PC-9 (cell line): ENCODE measurements at places on chromosomes 2 and 18. TPM values are rescaled to one million over a fixed set of nuclear protein-coding genes. Genes with fewer than 3 reads are reported as not detected.

SERPINB12 gene
- not detected in 2 replicates for total RNA-seq

PXDN gene
- 91.1 and 92.2 TPM in 2 replicates for total RNA-seq

KCNG2 gene
- total RNA-seq: not detected in 2 replicates

ALPP gene
- 47.5 and 57.8 TPM in 2 replicates for total RNA-seq

DES gene
- 0.60 TPM in 1 of 2 replicates, not detected in the other for total RNA-seq

MOGAT1 gene
- 0.35 and 0.65 TPM in 2 replicates for total RNA-seq

UGT1A3 gene
- total RNA-seq: 60.3 and 67.1 TPM in 2 replicates

MYOM1 gene
- 0.88 and 1.3 TPM in 2 replicates for total RNA-seq

ASB18 gene
- 0.46 TPM in 1 of 2 replicates, not detected in the other for total RNA-seq

SLC1A4 gene
- 8.4 and 8.7 TPM in 2 replicates for total RNA-seq

CROCC2 gene
- total RNA-seq: not detected in 2 replicates

MYL1 gene
- total RNA-seq: not detected in 2 replicates

COL6A3 gene
- 0.57 and 0.75 TPM in 2 replicates for total RNA-seq

GRCh38 chr2:213104903-213105202 is 46.6 kb downstream of the IKZF2 start:
- DNase-seq: no peak

DNA sequence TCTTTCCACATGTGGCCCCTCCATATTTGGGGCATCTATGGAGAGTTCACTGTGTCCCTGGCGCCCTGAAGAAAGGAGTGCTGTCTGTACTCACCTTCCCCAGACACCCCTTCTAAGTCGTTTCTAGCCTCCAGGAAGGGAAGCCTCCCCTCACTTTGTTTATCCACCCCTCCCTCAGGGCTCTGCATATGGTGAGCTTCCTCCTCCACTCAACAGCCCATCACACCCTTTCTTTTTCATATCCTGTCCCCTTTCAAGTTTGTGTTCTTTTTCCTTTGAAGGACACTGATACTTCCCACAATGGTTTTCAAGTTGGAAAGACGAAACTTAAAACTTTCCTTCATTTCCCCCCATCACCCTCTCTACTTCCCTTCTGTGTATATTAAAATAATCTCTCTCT is 291.4 kb upstream of the POU3F3 start:
- DNase-seq: no peak

- no peak for DNase-seq
Measured at GRCh38 chr2:3434654-3435053, 55.2 kb downstream of the TRAPPC12 start.

GRCh38 chr2:46657042-46657504 is 177.7 kb downstream of the TMEM247 start:
- no peak for DNase-seq

- no peak for DNase-seq
Measured at GRCh38 chr2:134347756-134348155, 93.9 kb downstream of the MGAT5 start.

DNA sequence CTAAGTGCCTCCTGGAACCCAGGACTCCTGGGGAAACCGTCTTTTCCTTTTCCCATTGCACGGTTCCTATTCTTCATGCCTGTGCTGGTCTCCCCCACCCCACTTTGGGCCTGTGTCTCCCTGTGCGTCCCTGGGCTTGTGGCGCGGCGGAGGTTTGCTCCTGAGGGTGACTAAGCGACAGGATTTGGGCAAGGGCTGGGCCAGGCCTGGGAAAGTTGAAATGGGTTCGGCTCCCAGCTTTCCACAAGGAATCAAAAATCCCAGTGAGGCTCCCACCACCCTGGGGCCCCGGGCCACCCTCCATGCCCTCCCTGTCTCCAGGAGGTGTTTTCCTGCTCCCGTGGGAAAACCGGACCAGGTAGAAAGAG is 197.6 kb downstream of the NDUFA10 start:
- DNase-seq: no peak

DNA sequence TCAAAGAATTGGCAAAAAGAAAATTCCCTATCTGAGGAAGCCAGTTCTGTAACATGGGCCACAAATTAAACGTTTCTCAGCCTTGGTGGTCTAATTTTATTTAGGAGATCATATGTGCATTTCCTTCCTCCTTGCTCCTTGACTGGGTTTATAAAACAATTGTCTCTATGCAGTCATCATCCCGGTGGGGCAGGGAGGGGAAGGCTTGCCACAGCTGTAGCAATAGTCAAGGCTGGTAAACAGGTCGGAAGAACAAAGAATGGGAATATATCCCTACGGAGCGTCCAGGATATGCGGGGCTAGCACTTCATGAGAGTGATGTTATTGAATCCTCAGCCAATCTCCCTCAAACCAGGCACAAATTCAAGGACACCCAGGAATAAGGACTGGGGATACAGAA is 143.8 kb downstream of the RNF152 start:
- no peak for DNase-seq

DNA sequence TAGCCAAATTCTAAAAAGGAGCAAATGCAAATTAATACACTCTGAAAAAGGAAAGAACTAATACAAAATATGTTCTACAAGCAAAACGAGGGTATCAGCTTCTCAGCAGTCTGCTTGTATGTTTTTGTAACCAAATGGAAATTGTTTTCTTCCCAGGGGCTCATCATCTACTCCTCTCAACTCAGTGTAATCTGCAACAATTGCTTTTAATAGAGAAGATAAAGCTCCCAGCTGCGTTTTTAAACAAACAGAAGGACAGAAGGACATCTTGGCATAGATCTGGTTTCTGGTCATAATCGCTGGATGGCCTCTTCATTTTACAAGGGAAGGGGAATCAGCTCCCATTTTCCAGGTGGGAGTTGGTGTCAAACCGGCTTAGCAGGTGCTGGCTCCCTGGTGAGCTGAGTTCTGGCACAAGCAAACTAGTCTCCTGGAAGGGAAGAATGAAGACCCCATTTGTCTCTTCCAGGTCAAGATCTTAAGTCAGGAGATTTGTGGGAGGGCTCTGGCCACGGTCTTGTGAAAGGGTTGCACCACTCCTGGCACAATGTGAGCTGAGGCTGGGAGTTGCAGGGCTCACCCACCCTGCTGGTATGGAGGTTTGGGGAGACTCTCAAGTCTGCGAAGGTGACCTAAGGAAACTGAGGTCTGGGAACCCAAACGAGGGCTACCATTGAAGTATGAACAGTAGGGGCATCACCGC is 41.6 kb downstream of the NPPC start:
- DNase-seq: no peak

GRCh38 chr18:64082054-64082453 is 66.8 kb downstream of the LINC00305 start:
- no peak for DNase-seq

- no peak for DNase-seq
Measured at GRCh38 chr2:152846697-152847470, 128.5 kb downstream of the ARL6IP6 start.

DNA sequence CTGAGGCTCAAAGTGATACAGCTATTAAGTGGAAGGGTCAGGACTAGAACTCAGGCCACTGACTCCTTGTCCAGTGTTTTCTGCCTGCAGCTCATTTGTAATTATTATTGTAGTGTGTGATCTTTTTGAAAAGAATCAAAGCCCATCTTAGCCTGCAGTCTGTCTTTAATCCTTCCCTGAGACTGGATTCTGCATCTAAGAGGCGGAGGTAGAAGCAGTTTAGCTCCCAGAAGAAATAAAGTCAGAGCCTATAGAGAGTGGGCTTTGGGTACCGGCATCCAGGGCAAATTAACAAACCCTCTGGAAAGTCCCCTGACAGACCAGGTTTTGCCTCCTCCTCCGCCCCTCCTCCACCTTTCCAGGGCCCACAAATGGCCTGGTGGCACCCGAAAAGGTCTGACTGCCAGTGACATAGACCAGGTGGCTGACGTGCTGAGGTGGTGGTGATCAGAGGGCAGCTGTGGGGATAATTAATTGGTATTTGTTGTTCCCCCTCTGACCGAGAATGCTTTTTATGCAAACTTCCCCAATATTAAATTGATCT is 2.2 kb upstream of the RAX start:
- no peak for DNase-seq

- no peak for DNase-seq
Measured at GRCh38 chr18:67599277-67599676, 82.8 kb upstream of the DSEL start.

- no peak for DNase-seq
Measured at GRCh38 chr2:81196383-81196851, 891.9 kb upstream of the LRRTM1 start.

- DNase-seq: no peak
Measured at GRCh38 chr2:168490946-168491605, 35.0 kb downstream of the CERS6 start.

DNA sequence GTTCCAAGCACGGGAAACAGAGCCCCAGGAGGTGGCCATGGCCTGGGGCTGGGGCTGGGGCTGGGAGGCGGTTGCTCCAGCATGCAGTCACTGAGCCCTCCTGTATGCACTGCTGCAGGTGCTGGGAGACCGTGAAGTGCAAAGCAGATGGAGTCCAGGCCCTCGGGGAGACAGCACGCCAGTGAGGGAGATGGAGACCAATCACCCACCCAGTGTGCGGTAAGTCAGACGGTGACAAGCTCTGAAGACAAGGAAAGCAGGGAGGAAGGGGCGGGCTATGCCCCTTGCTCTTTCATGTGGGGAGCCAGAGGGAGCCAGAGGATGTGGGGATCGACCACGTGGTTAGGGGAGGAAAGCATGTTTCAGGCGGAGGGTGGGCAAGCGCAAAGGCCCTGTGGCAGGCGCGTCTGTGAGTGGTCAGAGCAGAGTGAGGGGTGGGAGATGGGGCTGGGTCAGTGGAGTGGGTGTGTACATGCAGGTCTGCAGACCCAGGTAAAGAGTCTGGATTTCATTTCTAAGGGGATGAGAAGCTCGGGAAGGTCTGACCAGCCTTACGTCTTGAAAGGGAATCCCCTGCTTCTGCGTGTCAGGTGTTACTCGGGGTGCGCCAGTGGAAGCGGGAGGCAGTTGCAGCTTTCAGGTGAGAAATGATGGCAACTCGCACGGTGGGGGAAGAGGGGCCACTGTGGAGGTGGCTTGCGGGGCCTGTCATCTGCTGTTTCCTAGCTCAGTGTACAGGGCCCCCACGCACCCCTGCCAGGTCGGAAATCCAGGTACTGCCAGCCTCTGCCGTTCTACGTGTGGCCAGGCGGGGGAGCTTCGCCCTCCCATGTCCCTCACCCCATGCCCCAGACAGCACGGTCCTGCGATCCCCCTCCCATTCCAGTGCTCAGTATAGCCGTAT is 19.4 kb downstream of the RRM2 start:
- DNase-seq: no peak

DNA sequence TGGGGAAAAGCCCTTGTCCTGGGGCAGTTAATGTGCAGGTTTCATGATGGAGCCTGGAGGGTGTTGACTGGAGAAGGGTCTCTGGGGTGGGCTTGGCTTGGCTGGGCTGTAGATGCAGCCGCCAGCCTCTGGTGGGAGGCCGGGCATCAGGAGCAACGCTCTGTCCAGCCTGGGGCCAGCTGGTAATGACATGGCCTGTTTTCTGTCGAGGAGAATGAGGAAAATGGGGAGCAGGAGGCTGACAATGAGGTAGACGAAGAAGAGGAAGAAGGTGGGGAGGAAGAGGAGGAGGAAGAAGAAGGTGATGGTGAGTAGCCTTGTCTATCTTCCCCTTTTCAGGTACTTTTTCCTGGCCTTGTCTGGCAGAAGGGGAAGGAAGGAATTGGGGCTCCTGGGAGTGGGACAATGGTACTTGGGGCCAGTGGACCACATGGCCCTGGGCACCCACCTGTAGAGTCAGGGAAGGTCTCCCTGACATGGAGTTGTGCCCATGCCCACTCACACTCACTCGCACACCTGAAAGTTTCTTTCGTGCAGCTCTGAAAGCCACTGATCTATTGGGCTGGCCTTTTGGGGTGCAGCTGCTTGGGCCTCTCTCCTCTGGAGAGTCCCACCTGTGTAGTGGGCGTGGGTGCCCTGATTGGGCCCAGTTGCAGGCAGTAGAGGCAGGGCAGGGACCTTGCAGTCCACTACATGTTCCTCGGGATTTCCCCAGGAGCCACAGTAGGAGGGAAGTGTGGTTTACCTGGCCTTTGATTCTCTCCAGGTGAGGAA is 3.5 kb downstream of the PTMA start:
- DNase-seq: no peak

DNA sequence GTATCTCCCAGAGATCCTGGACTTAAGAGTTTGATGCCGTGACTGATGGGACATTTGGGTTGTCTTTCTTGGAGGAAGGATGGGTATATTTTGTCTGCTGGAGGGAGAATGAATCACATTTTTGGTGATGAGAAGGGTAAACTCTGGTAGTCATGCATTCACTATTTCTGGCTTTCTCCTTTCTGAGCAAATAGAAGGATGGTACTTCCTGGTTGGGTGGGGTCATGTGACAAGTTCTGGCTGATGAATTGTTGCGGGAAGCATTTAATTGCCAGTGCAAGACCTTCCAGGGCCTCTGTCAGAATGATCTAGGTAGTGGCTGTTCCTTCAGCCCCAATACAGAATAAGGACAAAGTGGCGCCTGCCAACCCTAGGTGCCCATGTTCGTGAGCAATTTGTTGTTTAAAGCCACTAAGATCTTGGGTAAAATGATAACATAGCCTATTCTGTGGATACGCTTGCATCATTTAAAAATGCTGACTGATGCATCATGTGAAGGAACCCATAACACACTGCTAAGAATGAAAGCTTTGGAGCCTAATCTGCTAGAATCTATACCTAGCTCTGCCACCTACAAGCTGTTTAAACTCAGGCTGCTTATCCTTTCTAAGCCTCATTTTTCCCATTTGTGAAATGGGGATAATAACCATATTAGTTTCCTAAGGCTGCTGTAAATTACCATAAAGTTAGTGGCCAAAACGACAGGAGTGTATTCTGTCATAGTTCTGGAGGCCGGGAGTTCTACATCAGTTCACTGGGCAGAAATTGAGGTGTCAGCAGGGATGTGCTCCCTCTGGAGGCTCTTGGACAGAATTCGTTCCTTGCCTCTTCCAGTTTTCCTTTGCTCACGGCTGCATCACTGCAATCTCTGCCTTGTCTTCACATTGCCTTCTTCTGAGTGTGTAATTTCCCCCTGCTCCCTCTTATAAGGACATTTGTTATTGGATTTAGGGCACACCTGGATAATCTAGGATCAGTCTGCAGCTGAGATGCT is 281.3 kb downstream of the AGPS start:
- no peak for DNase-seq

GRCh38 chr2:208890486-208890885 is 483.9 kb downstream of the PTH2R start:
- no peak for DNase-seq

GRCh38 chr18:22933206-22933965 is at the start of gene RBBP8:
Gene RBBP8 (plus strand): TSS chr18:22933328. CDS start chr18:22936852, 3,524 bp downstream.
- peak; percentile 53 for DNase-seq

- no peak for DNase-seq
Measured at GRCh38 chr2:100010606-100011005, 131.8 kb downstream of the AFF3 start.

DNA sequence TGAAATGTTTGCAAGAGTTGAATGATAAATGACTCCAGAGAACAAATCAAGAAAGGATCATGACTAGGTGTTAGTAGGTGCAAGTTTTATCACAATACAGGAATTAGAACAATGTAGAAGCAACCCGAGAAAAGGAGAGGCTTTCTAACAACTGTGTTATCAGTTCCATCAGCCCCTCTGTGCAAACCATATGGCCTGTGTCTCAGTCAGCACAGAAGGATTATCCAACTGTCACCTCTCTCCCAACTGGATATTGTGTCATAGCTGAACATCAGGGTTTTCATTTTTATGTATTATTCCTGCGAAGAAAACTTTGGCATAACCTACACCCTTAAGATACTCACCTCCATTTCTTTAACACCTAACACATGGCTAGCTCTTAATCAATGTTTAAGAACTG is 321.6 kb upstream of the RND3 start:
- DNase-seq: no peak
